Brain pericyte (primary cell): ENCODE measurements at places on chromosomes 3 and 15.

GRCh38 chr15:48875241-48875960 lies 2.5 kb upstream of the EID1 start:
- DNase-seq = no peak

DNA sequence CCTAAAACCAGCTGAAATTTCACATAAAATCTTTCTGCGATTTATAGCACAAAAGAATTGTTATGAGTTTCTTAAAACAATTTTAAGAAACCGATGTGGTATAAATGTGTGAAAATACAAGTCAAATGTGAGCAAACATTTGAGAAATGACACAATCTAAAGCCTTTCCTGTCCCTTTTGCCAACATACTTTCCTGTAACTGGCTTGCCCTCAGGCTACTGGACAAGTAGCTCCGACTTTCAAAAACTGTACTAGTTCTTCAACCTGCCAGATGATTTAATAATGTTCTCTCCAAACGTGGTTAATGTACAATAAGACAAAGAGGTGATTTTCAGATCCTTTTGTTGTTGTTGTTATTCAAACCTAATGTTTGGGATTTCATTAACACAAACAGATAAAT lies 105.9 kb upstream of the ARHGEF26 start:
- DNase-seq = no peak

DNA sequence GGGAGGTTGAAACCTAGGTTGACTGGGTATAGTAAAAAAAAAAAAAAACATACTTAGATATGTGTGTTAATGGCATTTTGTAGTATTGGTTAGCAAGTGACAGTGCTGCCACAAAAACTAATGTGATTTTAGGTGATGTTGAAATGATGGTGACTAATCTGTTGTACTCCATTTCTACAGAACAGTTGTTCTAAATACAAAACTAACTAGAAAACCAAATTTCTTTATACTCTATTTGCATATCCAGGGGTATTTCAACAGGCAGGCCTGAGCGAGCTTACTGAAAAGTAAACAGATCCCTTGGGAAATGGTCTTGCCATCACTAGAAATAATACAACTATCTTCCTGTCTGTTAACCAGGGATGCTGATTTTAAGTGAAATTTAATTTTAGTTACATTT lies 20.5 kb downstream of the TSC22D2 start:
- no peak for DNase-seq

DNA sequence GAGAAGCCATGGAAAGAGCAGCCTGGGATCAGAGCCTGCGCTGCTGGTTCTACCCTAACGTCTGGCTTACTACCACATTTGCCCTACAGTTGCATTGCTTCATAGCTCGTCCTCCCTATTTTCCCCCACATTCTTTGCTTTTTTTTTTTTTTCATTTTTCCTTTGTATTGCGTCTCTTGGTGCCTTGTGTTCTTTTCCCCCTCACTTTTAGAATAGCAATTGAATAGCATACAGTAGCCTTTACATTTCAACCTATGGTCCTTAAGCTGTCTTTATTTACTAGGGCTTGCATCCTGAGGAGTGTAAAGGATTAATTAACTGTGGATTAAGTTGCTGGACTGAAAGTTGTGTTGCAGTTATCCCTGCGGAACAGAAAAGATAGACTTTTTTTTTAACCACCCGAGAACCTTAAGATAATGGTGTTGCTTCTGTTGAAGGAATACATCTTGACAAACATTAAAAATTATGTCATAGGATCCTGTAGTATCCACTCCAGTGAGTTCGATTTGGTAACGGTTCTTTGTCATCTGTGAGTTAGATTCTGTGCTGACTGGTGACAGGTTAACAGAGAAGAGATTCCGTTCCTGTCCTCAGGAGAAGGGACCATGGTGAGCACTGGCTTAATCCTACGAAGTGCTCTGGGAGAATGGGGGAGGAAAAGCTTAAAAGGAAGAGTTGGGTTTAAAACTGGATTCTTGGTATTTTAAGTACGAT lies 417.4 kb upstream of the NAALADL2 start:
- no peak for DNase-seq

DNA sequence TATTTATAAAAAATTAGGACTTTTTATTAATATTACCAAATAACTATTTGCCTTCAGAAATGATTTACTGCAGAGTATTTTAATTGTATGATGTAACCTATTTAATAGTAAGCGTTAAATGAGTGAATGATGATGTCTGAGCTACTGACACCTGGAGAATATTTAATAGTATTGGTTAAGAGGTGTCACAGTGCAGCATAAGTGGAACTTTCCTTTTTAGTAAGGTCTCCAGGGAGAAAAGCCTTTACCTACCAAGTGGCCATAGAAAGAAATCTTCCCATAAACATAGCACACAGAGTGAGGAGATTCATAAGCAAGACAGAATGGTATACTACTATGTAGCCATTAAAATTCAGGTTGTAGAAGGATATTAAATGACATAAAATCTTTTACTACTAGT lies 441.7 kb downstream of the TBL1XR1 start:
- no peak for DNase-seq
